ENCODE measurements at places on chromosomes 6 and 20.

GRCh38 chr20:11366660-11367059 is 551.0 kb upstream of the BTBD3 start:
- DNase-seq: no peak

DNA sequence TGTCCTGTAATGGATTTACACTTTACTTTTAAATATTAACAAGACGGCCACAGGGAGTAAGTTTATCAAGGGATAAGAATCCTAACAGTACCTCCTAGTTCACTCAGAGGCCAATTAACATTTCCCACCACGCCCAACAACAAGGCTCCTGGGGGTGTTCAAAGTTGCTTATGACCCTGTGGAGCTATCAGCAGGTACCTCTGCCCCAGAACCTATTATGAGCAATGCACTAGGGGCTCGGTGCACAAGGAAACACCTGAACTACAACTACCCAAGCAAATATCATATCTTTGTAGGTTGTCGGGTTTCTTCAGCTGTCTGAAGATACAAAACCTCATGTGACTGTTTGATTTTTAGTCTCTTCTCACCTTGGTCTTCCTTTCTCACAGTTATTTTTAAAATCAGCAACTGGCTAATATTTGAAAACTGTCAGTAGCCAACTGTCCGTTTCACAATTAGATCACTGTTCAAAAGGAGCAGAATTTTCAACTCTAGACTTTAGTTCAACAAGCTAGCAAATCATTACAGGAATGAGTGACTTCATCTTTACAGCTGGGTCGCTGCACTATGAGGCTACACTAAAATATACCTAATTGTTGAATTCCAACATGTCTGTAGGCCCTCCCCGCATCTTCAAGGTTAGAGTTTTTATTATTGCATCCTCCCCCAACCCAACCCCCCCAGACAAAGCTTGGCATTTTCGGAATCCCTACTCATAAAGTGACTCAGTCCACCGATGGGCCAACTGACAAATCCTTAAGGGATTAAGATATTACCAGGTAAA is 38.1 kb downstream of the B4GALT5 start:
- DNase-seq: no peak

DNA sequence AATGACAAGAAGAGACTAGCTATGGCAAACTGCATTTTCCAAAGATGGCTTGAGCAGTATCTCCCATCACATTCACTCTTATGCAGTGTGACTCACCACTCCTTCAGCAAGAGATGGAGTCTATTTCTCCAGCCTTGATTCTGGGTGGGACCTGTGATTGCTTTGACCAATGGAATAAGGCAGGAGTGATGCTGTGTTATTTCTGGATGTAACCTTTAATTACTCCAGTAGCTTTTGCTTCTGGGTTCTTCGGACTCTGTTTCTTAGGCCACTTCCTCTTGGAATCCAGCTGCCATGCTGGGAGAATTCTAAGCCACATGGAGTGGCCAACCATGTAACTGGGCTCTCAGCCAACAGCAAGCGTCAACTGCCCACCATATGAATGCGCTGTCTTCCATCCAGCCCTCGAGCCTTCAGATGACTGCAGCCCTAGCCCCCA is 50.7 kb downstream of the TGM2 start:
- DNase-seq: peak; percentile 63

DNA sequence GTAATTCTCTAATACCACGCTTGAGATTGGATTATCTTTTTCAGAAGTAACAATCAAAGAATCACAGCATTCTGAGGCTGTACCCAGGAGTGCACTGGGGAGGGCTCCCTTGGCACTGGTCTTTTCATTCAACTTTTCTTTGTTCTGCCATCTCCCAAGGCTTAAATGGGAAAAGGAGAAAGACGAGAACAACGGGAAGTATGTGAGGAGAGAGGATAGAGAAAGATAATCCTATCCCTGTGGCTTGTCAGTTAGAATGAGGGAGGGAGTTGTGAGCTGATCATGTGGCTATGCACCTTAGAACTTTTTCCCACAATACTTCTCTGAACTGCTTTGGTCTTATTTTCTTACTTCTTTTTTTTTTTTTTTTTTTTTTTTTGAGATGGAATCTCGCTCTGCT is 83.1 kb downstream of the CAP2 start:
- DNase-seq: no peak

- peak; percentile 20 for DNase-seq
These were observed 65.8 kb downstream of the EPB41L2 start for GRCh38 chr6:130997061-130997753.

Data from hepatic stellate cell (primary cell).